SK-N-SH treated with all-trans-retinoic acid at 6 μM for 48 hours (cell line): ENCODE measurements at places on chromosomes 2 and 18.

DNA sequence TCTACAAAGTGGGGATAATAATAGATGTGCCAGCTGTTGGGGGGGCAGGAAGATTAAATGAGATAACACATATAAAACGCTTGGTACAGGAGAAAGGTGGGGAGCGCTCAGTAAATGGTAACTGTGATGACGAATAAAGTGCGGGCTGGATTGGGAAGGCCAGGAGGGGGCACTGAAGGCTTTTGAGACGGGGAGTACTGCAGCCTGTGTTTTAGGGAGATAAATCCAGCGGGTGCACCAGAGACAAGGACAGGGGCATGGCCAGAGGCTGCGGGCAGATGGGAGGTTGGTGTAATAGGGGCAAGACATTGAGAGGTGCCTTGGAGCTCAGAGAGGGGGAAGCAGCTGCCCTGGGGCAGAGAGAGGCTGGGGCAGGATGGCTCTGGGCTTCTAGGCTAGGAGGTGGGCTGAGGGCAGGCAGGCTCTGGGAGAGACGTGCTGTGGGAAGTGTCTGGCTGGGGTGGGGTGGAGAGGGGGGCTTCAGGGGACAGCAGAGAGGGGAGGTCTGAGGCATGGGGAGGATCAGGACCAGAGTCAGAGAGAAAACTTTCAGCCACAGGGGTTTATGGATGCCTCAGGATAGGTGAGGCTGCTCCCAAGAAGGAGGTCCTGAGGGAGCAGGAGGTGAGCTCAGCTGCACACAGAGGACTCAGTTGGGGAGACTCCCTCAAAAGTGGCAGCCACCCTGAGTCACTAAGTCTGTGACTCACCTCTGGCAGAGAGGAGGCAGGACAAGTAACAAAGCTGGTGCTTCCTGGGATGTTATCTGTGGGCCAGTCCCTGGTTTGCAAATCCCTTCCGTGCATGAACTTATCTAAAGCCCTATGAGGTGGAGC lies 18.8 kb downstream of the TEX44 start:
- ATAC-seq, result peak; percentile 48

- ATAC-seq, result no peak
Observed at GRCh38 chr2:190769258-190769657, 111.4 kb upstream of the GLS start.

DNA sequence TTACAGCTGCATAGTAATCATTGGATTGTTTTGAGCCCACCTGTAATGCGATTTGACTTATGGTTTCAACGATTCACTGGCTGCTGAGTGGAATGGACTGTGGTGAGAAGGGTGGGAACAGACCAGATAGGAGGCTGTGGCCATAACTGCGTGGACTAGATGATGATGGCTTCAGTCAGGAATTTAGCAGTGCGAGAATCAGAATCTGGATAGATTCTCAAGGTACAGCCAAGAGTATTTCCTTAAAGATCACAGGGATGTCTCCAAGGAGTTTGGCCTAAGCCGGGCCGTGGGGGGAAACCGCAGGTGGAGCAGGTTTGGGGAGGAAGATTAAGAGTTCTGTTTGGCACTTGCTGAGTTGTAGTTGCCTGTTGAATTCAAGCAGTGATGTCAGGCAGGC lies 44.0 kb upstream of the CHMP1B start:
- no peak for ATAC-seq

GRCh38 chr2:51812138-51812866 lies 780.4 kb upstream of the NRXN1 start:
- ATAC-seq, result peak; percentile 84

- no peak for ATAC-seq
Observed at GRCh38 chr2:47087051-47087450, 68.1 kb downstream of the STPG4 start.

DNA sequence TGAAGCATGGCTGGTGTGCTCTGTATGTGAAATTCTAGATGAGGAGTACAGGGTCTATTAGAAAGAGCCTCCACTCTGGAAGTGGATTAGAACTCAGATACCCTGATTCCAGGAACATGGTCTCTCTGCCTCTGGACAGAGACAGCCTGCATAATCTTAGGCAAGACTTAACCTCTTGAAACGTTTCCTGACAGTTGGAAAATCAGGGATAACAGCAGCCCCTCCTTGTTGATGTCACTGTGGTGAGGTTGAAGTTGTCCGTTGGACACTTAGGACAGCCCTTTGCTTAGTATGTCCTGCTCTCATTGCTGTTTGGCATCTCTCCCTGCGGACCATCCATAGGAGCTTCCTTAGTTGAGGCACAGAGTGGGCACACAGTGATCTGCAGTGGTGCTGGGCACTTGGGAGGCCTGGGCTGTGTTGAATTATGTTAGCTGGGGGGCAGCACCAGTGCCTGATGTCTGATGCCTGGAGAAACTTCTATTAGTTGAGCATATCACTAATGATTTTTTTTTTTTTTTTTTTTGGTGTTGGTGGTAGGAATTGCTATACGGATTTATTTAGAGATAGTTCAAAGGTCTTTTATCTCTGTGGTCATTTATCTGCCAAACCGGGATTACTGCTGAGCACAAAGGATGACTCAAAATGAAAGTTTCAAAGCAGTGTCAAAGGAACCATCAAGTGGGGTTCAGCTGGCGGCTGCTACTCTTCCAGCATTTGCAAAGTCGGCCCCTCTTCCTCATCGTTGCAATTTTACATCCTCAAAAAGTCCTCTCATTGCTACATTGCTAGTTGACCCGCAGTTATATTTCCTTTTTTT lies 28.8 kb downstream of the SETBP1 start:
- ATAC-seq, result no peak

DNA sequence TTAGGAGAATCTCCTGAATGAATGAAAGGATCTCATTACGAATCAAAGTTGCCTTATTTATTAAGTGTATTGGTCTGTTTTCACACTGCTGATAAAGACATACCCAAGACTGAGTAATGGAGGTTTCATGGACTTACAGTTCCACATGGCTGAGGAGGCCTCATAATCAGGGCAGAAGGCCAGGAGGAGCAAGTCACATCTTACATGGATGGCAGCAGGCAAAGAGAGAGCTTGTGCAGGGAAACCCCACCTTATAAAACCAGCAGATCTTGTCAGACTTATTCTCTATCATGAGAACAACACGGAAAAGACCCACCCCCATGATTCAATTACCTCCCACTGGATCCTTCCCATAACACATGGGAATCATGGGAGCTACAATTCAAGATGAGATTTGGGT lies 785.2 kb upstream of the POU3F3 start:
- ATAC-seq, result no peak

- ATAC-seq, result no peak
Observed at GRCh38 chr2:235268535-235268934, 225.3 kb upstream of the AGAP1 start.

DNA sequence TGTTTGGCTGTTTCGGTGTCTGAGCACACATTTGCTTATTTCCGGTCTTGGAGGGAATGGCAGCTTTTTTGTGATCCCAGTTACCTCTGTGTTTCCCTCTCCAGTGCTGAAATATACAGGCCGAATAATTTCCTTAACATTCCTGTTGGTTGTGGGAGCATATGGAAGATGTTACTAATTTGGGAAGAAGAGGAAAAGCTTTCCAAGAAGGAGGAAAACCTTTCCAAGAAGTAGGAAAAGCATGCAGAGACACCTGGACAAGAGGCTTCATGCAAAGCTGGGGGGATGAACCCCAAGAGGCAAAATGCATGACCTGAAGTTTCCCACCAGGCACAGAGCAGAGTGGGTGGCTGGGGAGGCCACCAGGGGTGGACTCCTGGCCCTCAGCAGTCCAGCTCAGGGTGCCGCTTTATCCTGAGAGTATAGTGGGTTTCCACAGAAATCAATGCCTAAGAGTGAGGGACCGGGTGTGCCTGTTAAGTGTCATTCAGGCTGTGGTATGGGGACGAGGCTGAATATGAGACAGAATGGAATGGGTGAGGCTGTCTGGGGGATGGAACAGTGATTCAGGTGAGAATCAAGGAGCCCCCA lies 25.5 kb upstream of the GNAL start:
- ATAC-seq, result no peak

DNA sequence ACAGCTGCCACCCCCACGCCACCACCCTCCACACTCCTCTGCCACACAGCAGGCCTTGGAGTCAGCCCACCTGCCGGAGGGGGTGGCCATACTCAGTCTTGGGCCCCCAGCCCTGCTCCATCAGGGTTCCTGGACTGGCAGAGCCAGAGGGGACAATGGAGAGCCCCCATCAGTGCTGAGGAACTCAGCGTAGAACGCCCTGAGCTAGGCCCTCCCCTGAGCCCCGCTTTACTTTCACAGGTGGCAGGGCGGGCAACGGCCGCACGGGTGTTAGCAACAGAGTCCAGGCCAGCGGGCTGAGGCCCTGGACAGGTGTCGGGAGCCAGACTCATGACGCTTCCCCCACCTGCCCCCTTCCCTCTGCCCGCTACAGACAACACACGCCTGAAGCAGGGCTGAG lies 47.1 kb downstream of the FOSL2 start:
- no peak for ATAC-seq

DNA sequence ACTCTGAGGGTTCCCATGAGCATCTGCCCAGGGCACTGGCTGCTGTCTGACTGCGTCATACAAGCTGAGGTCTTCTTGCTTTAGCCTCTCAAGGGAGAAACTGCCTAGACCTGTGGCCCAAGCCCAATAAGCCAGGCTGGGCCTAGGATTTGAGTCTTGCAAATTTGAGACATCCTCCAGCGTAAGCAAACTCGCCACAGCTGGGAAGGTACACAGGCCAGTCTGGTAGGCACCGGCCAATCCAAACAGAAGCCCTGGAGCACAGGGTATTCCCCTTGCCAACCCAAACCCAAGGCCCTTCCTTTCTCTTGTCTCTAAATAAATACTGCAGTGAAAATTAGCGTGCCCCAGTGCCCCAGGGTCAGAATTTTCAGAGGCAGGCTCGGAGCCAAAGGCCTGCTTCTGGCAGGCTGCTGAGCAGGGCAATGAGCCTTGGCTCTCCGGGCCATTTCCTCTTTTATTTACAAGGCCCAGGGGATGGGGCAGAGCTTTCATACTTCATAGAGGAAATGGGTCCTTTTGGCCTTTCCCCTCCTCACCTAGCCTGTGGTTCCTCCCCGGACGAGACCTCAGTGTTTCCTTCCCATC lies 33.3 kb downstream of the POLR1A start:
- ATAC-seq, result peak; percentile 23; the same call in 2 of the 3 replicates

DNA sequence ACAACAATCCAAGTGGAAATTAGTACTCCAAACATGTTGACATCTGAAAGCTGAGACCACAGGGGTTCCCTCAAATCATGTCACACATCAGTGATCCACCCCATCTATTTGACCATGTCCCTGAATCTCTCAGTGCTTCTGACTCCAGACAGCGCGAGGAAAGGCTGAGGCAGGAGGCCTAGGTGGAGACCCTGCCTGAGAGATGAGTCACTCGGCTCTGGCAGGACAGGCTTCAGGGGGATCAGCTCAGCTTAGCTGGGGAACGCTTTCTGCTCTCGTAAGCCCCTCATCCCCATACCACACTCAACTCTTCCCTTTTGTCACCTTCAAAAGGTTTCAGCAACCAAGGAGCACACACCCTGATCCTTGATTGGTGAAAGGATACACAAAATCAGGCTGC lies 5.8 kb upstream of the FAM228A start:
- ATAC-seq, result no peak

- ATAC-seq, result no peak
Observed at GRCh38 chr2:46810195-46810594, 105.4 kb downstream of the MCFD2 start.

DNA sequence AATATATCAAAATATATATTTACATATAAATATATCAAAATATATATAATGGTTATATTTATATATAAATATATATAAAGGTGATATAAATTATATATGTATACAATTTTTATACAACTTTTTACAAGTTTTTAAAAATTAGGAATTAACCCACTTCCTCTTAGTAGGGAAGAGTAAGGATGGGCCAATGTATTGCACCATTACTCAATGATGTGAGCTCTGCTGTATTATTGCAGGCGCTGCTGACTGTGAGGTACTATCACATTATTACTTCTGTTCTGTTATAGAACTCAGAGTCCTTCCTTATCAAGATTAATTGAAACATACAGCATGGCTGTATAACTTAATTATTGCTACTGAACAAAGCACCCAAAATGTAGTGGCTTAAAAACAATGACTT lies 46.0 kb downstream of the CCDC195 start:
- ATAC-seq, result no peak

GRCh38 chr18:26134107-26134506 lies 438 bp downstream of the PSMA8 start:
- no peak for ATAC-seq
